Fibroblast of skin of right quadriceps (primary cell): ENCODE measurements at places on chromosomes 12 and 14.

- DNase-seq: peak; percentile 42
Measured at GRCh38 chr14:105474483-105475268, at the start of gene CRIP2. CRIP2 (plus strand) TSS chr14:105474821; CDS start chr14:105474863, 42 bp downstream.

DNA sequence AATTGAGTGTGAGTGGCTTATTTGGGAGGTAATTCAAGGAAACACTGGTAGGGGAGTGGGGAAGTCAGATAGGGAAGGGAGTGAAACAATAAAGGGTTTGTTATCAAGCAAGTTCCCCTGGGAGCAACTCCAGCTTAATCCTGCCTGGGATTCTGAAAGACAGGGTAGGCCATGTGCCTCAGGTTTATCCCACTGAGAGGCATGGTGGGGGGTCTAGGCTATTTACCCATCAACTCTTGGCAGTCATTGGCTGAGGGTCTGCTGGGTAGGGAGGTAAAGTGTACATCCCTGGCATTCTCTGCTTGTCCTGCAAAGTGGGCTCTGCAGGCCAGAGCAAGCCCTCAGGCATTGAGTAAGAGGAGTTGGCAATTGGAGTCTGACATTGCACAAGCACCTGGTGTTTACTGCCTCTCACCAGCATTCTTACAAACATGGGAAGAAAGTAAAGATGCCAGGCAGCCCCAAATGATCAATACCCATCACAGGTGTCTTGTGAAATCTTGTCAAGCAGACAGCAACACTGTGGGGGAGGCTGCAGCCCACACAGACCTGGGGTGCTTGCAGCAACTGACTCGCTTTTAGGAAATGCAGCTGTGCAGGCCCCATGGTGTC lies 169.3 kb downstream of the KTN1 start:
- peak; percentile 13 for DNase-seq

DNA sequence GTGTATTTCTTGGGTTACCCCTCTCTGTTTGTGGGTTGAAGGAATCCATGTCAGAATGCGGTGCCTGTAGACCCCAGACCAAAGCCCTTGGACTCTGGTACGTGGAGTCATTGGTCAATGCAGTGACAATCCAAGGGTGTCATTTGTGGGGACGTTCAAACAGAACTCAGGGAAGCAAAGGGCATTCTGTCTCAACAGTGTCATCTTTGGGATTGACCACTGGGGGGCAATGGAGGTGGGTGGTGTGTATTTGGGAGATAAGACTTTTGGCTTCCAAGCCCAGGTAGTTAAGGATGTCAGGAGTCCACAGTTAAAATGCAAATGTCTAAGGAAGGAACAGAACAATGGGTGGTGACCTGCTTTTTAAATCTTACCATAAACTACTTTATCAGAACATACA lies 54.6 kb upstream of the CCDC175 start:
- no peak for DNase-seq

GRCh38 chr12:52828591-52829021 lies 5.5 kb downstream of the KRT79 start:
- DNase-seq: peak; percentile 11

DNA sequence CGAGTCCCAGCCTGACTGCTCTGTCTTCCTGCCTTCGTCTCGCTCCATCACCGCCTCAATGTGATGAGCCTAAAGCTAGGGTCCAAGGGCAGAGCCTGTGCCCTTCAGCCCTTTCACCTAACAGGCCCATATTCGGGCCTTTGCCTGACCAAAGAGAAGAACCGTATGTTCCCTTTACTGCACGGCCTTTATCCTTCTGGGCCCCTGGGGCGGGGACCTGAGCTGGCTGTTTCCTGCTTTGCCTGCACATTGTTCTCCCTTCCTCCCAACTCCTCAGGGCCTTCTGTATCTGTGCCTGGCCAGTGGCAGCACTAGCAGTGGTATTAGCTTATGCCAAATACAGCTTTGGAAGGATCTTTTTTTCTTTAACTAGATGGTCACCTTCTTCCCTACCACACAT lies 8.5 kb upstream of the MYL6B start:
- no peak for DNase-seq

GRCh38 chr14:94401083-94401482 lies 12.7 kb upstream of the SERPINA1 start:
- DNase-seq: no peak

GRCh38 chr12:132740652-132741051 lies 21.0 kb downstream of the ANKLE2 start:
- no peak for DNase-seq
